Transverse colon (tissue), 4 donors: ENCODE measurements at places on chromosomes 2 and 18. TPM values are rescaled to one million over a fixed set of nuclear protein-coding genes. Genes with fewer than 3 reads are reported as not detected.

The CDH20 gene
- total RNA-seq, result 0.14 TPM

The CPO gene
- total RNA-seq, result not detected

The PLCD4 gene
- total RNA-seq, result 5.9 TPM

The UGT1A4 gene
- 9.0 TPM for total RNA-seq

The HOXD10 gene
- 1.1 TPM for total RNA-seq

The GAD1 gene
- total RNA-seq, result not detected

The MGAT4A gene
- 139 TPM for total RNA-seq

The PRSS56 gene
- total RNA-seq, result not detected

The KCNK3 gene
- 1.00 TPM for total RNA-seq

The ASAP2 gene
- total RNA-seq, result 33.2 TPM

The REL gene
- total RNA-seq, result 29.5 TPM

The COL3A1 gene
- total RNA-seq, result 107 TPM

The ABCG8 gene
- total RNA-seq, result not detected

The ABCG5 gene
- not detected for total RNA-seq

The FOXI3 gene
- not detected for total RNA-seq

The MYL12B gene
- 285 TPM for total RNA-seq

The CD207 gene
- not detected for total RNA-seq

The EML6 gene
- total RNA-seq, result 1.5 TPM

The SULT1C3 gene
- total RNA-seq, result not detected

The PREB gene
- 70.0 TPM for total RNA-seq

The SERPINB10 gene
- total RNA-seq, result not detected

The SERPINB11 gene
- not detected for total RNA-seq

The ADCYAP1 gene
- 0.41 TPM for total RNA-seq

The IL36RN gene
- not detected for total RNA-seq

The SCYGR5 gene
- not detected for total RNA-seq

The RNASEH1 gene
- total RNA-seq, result 10.0 TPM

The STAM2 gene
- total RNA-seq, result 57.2 TPM

The KLHL29 gene
- total RNA-seq, result 16.5 TPM

The CYBRD1 gene
- total RNA-seq, result 69.8 TPM

The ALPI gene
- 16.0 TPM for total RNA-seq

The MAPK4 gene
- 20.1 TPM for total RNA-seq

The RNU2-63P gene
- total RNA-seq, result not detected

The KCNG2 gene
- 0.41 TPM for total RNA-seq

The TPGS2 gene
- 121 TPM for total RNA-seq

The MEP1B gene
- 32.4 TPM for total RNA-seq

The RAB17 gene
- total RNA-seq, result 25.1 TPM

The SIGLEC15 gene
- total RNA-seq, result not detected

The RUFY4 gene
- total RNA-seq, result not detected

The IL1RL1 gene
- 18.4 TPM for total RNA-seq

The CABLES1 gene
- 5.9 TPM for total RNA-seq

The TCF23 gene
- not detected for total RNA-seq

The VAMP5 gene
- 9.4 TPM for total RNA-seq

The AGXT gene
- total RNA-seq, result 2.2 TPM

The IL36G gene
- total RNA-seq, result not detected

The NAT8 gene
- 4.6 TPM for total RNA-seq

The SS18 gene
- 91.6 TPM for total RNA-seq

The SPAG16 gene
- total RNA-seq, result 18.8 TPM

The LRRC30 gene
- total RNA-seq, result not detected
